ENCODE measurements at places on chromosomes 12 and 14.

GRCh38 chr12:4116251-4117111, 157.1 kb upstream of the CCND2 start:
- H3K27me3 ChIP-seq, result peaks cover 6% of the 10 kb centered on the region
- no peak for DNase-seq
- H3K4me3 ChIP-seq, result no peak overlapping the region
- H3K4me1 ChIP-seq, result no peaks in the 10 kb centered on the region
- H3K36me3 ChIP-seq, result no peaks in the 10 kb centered on the region
- no peak overlapping the region for H3K27ac ChIP-seq

DNA sequence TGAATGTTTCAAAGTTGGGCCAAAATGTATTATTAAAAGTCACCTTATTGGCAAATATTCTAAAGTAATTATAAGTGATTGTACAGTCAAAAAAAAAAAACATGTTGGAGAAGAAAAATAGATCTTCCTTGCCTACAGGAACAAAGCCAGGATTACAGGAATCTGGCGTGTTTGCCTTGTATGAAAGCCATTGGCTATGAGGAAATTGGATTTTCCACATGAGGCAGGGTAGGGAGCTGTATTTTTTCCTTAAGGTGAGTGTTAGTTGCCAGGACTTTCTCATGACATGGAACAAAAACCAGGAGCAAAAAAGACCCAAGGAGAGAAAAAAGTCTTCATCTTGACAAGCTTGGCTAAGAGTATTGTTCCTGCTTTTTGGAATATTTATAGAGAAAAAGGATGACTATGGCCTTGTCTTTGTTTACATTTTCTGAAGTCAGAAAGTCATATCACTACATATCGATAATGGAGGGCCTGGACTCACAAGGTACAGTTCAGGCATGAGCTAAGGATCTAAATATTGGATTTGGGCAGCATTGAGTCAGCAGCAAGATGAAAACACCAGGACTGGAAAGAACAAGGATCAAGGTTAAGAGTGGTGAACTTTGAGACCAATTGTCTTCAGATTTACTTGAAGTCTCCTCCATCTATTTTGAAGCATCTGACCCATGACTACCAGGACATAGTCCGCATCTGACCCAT, 68.4 kb upstream of the FLRT2 start:
- H3K27me3 ChIP-seq, result no peaks in the 10 kb centered on the region
- DNase-seq, result no peak
- no peak overlapping the region for H3K27ac ChIP-seq
- H3K4me3 ChIP-seq, result no peak overlapping the region
- no peaks in the 10 kb centered on the region for H3K36me3 ChIP-seq

GRCh38 chr12:79233341-79233781, 368.8 kb downstream of the SYT1 start:
- no peak overlapping the region for H3K27ac ChIP-seq
- H3K4me1 ChIP-seq, result no peaks in the 10 kb centered on the region
- no peaks in the 10 kb centered on the region for H3K36me3 ChIP-seq
- H3K27me3 ChIP-seq, result no peaks in the 10 kb centered on the region

- H3K4me1 ChIP-seq, result no peaks in the 10 kb centered on the region
- DNase-seq, result no peak
- no peak overlapping the region for H3K4me3 ChIP-seq
- no peaks in the 10 kb centered on the region for H3K36me3 ChIP-seq
Measured at GRCh38 chr12:65905405-65905804, 81.1 kb downstream of the HMGA2 start.

DNA sequence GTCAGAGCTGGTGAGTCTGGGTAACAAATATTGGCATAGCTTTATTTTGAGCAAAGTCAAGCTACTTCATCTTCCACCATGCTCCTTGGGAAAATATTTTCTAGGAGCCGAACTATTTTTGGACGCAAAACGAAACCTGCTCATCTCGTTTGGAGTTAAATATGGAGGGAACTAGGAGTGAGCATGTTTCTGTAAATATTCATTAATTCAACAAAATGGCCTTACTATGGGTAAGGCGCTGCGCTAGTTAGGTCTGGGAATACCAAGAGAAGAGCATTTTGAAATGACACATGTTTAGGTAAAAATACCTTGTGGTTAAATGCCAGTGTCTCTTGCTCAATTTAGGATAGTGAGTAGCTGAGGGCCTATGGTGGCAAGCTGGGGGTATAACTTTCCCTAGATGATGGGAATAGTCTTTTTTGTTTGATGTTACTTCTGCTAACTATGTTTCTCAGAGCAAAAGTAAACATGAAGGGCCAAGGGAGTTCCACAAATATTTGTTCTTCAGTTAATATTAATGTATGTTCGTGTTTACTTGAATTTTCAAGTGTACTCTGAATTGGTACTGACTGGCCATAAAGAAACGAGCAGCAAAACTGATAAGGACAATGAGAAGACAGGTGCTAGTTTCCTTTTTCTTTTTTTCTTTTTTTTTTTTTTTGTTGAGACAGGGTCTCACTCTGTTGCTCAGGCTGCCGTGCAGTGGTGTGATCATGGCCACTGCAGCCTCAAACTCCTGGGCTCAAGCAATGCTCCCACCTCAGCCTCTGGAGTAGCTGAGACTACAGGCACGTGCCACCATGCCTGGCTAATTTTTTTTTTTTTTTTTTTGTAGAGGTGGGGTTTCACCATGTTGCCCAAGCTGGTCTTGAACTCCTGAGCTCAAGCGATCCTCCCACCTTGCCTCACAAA, 77.7 kb downstream of the MAP1LC3B2 start:
- H3K4me3 ChIP-seq, result no peak overlapping the region
- H3K4me1 ChIP-seq, result no peaks in the 10 kb centered on the region
- no peaks in the 10 kb centered on the region for H3K36me3 ChIP-seq
- no peak overlapping the region for H3K27ac ChIP-seq
- no peak for DNase-seq

DNA sequence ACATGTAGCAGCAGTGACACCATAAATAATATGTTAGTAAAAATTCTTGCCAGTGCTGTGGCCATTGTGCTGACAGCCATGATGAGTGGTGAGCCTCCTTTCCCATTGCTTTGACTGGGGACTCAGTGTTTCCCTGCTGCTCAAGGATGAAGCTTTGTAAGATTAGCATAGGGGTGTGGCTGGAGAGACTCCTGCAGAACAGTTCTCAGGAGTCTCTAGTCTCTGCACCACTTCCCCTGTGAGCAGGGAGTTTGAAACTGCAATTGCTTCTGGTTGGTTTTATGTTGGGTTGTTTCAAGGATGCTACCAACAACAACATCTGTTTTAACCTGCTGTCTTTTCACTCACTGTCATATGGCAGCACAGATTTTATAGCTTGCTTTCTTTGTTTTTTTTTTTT, 41.4 kb downstream of the ZC3H14 start:
- H3K4me1 ChIP-seq, result no peaks in the 10 kb centered on the region
- H3K36me3 ChIP-seq, result peaks cover 17% of the 10 kb centered on the region
- no peaks in the 10 kb centered on the region for H3K27me3 ChIP-seq
- H3K27ac ChIP-seq, result no peak overlapping the region
- H3K4me3 ChIP-seq, result no peak overlapping the region

- H3K27me3 ChIP-seq, result no peaks in the 10 kb centered on the region
- no peaks in the 10 kb centered on the region for H3K36me3 ChIP-seq
- no peak for DNase-seq
Measured at GRCh38 chr12:18723752-18724151, 14.1 kb downstream of the PLCZ1 start.

GRCh38 chr12:4742416-4742970, 22.3 kb downstream of the GALNT8 start:
- no peaks in the 10 kb centered on the region for H3K4me1 ChIP-seq
- no peak for DNase-seq
- no peak overlapping the region for H3K4me3 ChIP-seq
- H3K36me3 ChIP-seq, result no peaks in the 10 kb centered on the region

- H3K36me3 ChIP-seq, result no peaks in the 10 kb centered on the region
- H3K4me1 ChIP-seq, result peaks cover 15% of the 10 kb centered on the region
- H3K27me3 ChIP-seq, result no peaks in the 10 kb centered on the region
- no peak for DNase-seq
Measured at GRCh38 chr12:118327391-118327790, 45.3 kb downstream of the TAOK3 start.

DNA sequence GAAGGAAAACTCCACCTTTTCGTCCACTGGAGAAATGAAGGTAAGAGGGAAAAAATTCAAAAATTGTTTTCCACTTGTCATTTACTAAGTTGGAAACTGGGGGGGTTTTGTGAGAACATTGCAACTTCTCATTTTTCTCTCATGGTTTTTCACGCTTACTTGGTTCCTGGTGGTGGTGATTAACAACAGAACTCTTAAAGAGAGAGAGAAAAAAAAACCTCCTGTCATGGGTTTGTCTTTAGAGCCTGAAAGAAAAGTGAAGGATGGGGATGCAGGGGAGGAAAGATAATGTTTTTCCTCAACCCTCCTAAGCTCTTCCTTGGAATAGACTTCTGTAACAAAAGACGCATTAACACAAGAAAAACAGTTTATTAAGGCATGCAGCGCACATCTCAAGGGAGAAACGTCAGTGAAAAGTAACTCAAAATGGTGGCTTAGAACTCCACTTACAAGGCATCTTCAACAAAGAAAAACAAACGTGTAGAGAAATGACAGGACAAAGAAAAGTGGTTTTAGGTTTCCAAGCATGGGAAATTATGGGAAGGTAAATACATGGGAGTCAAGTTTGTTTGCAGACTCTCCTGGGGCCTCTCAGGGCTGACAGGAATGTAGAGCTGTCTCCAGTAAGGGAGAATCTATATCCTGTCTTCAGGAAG, 81.9 kb upstream of the ATF7IP start:
- no peak overlapping the region for H3K4me3 ChIP-seq
- no peaks in the 10 kb centered on the region for H3K36me3 ChIP-seq

GRCh38 chr12:75137896-75138295, 71.7 kb downstream of the KCNC2 start:
- H3K36me3 ChIP-seq, result no peaks in the 10 kb centered on the region
- H3K4me3 ChIP-seq, result no peak overlapping the region
- H3K27ac ChIP-seq, result no peak overlapping the region
- H3K4me1 ChIP-seq, result no peaks in the 10 kb centered on the region
- H3K27me3 ChIP-seq, result no peaks in the 10 kb centered on the region

GRCh38 chr14:97806891-97807290, 1009.7 kb downstream of the VRK1 start:
- H3K4me1 ChIP-seq, result no peaks in the 10 kb centered on the region
- H3K36me3 ChIP-seq, result no peaks in the 10 kb centered on the region
- H3K27me3 ChIP-seq, result no peaks in the 10 kb centered on the region
- no peak overlapping the region for H3K4me3 ChIP-seq
- DNase-seq, result no peak
- no peak overlapping the region for H3K27ac ChIP-seq

GRCh38 chr14:52730709-52731111, 744 bp downstream of the STYX start:
- peak overlapping the region; percentile 91 for H3K4me3 ChIP-seq
- H3K36me3 ChIP-seq, result no peaks in the 10 kb centered on the region
- no peak for DNase-seq
- H3K27me3 ChIP-seq, result no peaks in the 10 kb centered on the region
- H3K27ac ChIP-seq, result peak overlapping the region; percentile 91
- H3K4me1 ChIP-seq, result peaks cover 8% of the 10 kb centered on the region

DNA sequence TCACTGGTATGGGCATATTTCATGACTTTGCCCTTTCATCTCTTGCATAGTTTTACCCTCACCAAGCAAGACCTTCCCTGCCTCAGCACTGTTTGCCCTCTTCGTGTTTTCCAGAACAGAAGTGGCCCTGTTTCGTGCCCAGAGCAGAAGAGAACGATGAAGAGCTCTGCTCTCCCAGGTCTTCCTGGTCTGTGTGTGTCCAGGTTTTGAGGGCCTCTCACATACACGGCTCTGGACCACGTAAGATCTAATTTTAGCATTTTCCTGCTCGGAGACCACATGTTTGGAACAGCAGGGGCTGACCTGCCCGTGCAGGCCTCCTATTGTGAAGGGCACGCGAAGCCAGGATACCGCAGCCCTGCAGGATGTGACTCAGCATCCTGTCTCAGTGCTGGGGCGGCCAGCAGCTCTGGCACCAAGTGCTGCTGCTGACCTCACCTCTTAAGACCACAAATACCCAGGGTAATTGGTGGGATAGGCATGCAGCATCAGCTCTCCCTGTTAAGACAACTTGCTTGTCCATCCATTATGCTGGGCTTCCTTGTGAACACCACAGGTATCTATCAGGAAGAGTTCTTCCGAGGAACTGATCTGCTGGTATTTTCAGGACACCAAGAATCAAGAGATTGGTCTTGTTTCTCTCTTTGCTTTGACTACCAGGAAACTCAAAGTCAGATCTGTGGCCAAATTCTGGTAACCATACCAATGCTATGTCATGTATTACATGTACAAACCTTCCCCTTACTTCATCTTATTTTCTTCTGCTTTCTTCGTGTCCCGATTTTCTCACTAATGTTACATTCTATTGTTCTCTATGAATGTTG, 19.0 kb downstream of the SSH1 start:
- H3K4me1 ChIP-seq, result peaks cover 81% of the 10 kb centered on the region
- peak; percentile 92 for DNase-seq
- H3K4me3 ChIP-seq, result peak overlapping the region; percentile 24
- H3K27me3 ChIP-seq, result no peaks in the 10 kb centered on the region

Measured in psoas muscle (tissue), 8 donors.